ENCODE measurements at places on chromosomes 1 and 21. TPM values are rescaled to one million over a fixed set of nuclear protein-coding genes. Genes with fewer than 3 reads are reported as not detected.

GRCh38 chr1:17690906-17691634 is 64.1 kb upstream of the ACTL8 start:
- no peak for DNase-seq
- H3K36me3 ChIP-seq = no peaks in the 10 kb centered on the region
- H3K4me1 ChIP-seq = no peaks in the 10 kb centered on the region
- H3K4me3 ChIP-seq = no peak overlapping the region

DNA sequence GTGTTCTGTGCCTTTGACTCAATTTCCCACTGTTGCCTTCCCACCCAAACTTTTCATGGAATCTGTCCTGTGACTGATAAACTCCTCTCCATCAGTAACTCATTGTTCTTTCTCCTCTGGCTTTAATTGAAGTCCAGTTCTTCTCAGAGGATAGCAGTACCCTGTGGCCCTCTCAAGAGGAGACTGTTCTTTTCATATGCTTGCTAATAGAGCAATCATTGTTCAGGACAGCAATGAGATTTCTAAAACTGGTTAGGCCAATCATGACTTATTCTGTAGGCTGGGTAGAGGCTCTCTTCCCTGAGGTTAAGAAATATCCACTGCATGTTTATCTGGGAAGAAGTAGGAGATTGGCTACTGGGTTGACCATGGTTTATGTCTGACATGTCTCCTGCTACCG is 98.8 kb downstream of the CHD1L start:
- H3K36me3 ChIP-seq = no peaks in the 10 kb centered on the region
- no peak overlapping the region for H3K4me3 ChIP-seq
- H3K27me3 ChIP-seq = peaks cover 33% of the 10 kb centered on the region

Gene LCE2C
- not detected for total RNA-seq

- peaks cover 24% of the 10 kb centered on the region for H3K4me1 ChIP-seq
- H3K27ac ChIP-seq = no peak overlapping the region
- no peaks in the 10 kb centered on the region for H3K27me3 ChIP-seq
- H3K4me3 ChIP-seq = no peak overlapping the region
- peaks cover 10% of the 10 kb centered on the region for H3K36me3 ChIP-seq
These were observed 137.8 kb upstream of the COA6 start for GRCh38 chr1:234235434-234235881.

Gene ATP6V1G3
- total RNA-seq = not detected

DNA sequence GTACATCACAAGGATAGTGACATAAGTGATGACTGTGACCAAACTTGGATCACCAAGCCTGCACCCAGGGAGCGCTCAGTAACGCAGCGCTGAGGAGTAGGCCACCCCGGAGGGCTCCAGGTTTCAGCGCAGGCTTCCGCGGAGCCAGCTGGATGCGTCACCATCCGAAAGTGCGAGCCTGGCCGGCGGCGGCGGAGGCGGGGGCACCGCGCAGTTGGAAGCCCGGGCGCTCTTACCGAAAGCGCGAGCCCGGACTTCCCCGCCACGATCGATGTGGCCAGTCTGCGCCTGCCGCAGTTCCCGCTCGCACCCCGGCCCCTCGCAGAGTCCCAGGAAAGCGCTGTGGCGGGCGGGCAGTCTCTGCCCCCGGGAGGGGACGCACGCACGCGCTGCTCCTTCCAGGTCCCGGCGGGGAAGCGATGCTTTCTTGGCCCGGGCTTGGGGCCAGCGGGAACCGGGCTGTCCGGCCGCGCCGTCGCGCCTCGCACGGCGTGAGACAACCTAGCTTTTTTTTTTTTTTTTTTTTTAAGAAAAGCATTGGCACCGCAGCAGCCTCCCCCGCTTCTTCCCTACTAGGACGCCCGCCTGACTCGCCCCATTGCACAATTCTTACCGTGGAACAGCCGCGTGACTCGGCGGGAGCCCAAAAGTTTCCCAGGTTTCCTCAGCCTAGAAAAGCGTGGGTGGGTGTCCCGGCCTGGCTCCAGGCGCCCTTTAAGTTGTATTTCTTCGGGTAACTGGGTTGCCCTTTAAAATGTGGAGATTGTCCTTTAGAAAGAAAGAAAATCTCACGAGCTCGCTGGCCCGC is 36.4 kb upstream of the JAK1 start:
- H3K36me3 ChIP-seq = peaks cover 8% of the 10 kb centered on the region
- peak overlapping the region; percentile 66 for H3K4me3 ChIP-seq
- DNase-seq = peak; percentile 56
- peaks cover 28% of the 10 kb centered on the region for H3K27me3 ChIP-seq
- peaks cover 33% of the 10 kb centered on the region for H3K4me1 ChIP-seq
- H3K27ac ChIP-seq = peak overlapping the region; percentile 52

Gene CCDC30
- 2.2 TPM for total RNA-seq

Gene KCNJ15
- total RNA-seq = not detected

GRCh38 chr1:79875187-79875586 is 868.7 kb upstream of the ADGRL4 start:
- no peak overlapping the region for H3K27ac ChIP-seq
- no peaks in the 10 kb centered on the region for H3K4me1 ChIP-seq
- no peaks in the 10 kb centered on the region for H3K36me3 ChIP-seq

DNA sequence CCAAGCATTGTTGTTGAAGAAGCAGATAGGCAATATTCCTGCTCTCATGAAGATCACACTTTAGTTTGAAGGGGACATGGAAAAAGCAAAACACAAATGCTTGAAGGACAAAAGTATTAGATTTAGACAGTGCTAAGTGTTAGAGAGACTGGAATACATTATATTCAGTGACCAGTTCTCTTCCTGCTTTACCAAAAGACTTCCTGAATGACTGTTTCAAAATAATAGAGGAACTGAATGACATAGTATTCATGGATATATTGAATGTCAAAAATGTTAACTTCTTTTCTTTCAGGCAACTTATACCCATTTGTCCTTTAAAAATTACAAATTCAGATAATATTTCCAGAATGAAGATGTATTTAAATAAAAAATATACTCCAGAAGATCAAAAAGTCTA is 178.0 kb upstream of the IVNS1ABP start:
- H3K36me3 ChIP-seq = no peaks in the 10 kb centered on the region
- no peaks in the 10 kb centered on the region for H3K27me3 ChIP-seq
- no peak for DNase-seq

DNA sequence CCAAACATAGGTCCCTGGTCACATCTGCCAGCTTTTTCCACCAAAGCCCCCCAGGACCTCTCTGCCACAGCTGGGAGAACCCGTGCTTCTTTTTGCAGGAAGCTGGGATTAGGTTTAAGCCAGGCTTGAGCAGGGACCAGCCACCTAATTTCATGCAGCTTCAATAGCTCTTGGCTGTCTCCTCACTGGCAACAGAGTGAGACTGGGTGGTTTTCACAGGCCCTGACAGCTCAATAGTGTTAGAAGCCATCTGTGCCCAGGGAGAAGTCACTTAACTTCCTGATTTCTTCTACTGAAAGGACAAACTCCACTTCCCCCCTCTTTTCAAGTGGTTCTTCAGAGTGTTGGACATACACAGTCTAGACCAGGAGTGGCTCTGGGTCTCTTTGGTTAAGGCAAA is 20.4 kb upstream of the SRSF4 start:
- H3K27ac ChIP-seq = no peak overlapping the region
- peaks cover 15% of the 10 kb centered on the region for H3K4me1 ChIP-seq

Gene PM20D1
- total RNA-seq = 1.0 TPM

Gene PCBP3
- 4.8 TPM for total RNA-seq

DNA sequence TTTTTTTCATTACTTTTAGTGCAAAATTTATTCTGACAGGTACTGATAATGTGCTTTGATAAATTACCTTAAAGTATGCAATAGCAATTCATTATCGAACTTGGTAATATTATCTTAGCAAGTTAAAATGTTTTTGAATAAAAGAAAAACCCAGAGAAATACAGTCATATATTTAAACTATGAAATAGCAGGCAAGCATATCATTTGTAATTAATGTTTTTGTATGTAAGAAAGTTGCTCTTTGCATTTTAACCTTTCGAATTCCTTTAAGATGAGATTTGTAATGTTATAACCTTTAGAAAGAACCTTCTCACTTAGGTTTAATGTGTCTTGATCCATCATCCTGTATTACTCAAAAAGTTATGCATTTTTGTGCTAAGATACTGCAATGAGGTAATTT is 585.6 kb downstream of the PTBP2 start:
- H3K27me3 ChIP-seq = no peaks in the 10 kb centered on the region
- H3K27ac ChIP-seq = no peak overlapping the region
- H3K36me3 ChIP-seq = peaks cover 11% of the 10 kb centered on the region
- no peaks in the 10 kb centered on the region for H3K4me1 ChIP-seq

- peaks cover 47% of the 10 kb centered on the region for H3K4me1 ChIP-seq
- DNase-seq = no peak
- H3K27ac ChIP-seq = no peak overlapping the region
- peaks cover 5% of the 10 kb centered on the region for H3K27me3 ChIP-seq
- H3K36me3 ChIP-seq = peaks cover 3% of the 10 kb centered on the region
These were observed 3.3 kb downstream of the MAPKAPK2 start for GRCh38 chr1:206687915-206688442.

GRCh38 chr1:205370780-205371179 is 14.1 kb upstream of the KLHDC8A start:
- H3K36me3 ChIP-seq = no peaks in the 10 kb centered on the region
- H3K27me3 ChIP-seq = peaks cover 31% of the 10 kb centered on the region
- DNase-seq = no peak
- peaks cover 11% of the 10 kb centered on the region for H3K4me1 ChIP-seq

GRCh38 chr1:77539519-77540142 is 142.8 kb downstream of the ZZZ3 start:
- no peaks in the 10 kb centered on the region for H3K27me3 ChIP-seq
- H3K36me3 ChIP-seq = no peaks in the 10 kb centered on the region
- no peak overlapping the region for H3K27ac ChIP-seq
- no peak for DNase-seq
- H3K4me3 ChIP-seq = no peak overlapping the region

DNA sequence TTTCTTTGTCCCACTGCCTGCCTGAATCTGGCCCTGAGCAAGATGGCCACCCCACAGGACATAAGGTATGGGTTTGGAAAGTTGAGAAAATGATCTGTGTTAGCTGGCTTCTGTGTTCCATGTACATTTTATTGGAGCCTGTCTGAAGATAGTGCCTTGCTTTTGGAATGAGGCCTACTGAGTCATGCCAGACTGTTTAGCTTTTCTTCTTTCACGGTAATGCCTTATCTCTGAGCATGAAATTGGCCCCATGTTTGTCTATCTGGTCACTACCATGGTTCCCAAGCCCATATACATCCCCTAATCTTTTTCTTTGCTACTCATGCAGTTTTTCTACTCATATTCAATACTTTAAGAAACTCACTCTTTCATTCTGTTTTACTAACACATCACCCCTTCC is 85.1 kb upstream of the LMO4 start:
- H3K27ac ChIP-seq = no peak overlapping the region
- no peak for DNase-seq
- no peaks in the 10 kb centered on the region for H3K36me3 ChIP-seq
- H3K4me1 ChIP-seq = no peaks in the 10 kb centered on the region
- no peaks in the 10 kb centered on the region for H3K27me3 ChIP-seq

Gene RHCE
- total RNA-seq = 0.17 TPM

Gene USH2A
- not detected for total RNA-seq

Gene DNAJC8
- 128 TPM for total RNA-seq

Gene TSSK3
- 2.2 TPM for total RNA-seq

- no peak overlapping the region for H3K27ac ChIP-seq
- H3K36me3 ChIP-seq = no peaks in the 10 kb centered on the region
- H3K4me1 ChIP-seq = peaks cover 14% of the 10 kb centered on the region
- no peak for DNase-seq
- H3K27me3 ChIP-seq = peaks cover 2% of the 10 kb centered on the region
- H3K4me3 ChIP-seq = no peak overlapping the region
These were observed 7.1 kb upstream of the PLEKHM2 start for GRCh38 chr1:15676688-15677661.

GRCh38 chr1:47616906-47617305 is 179.1 kb downstream of the FOXD2 start:
- no peak overlapping the region for H3K4me3 ChIP-seq
- H3K4me1 ChIP-seq = no peaks in the 10 kb centered on the region
- H3K27me3 ChIP-seq = peaks cover 4% of the 10 kb centered on the region
- no peaks in the 10 kb centered on the region for H3K36me3 ChIP-seq
- no peak for DNase-seq
- no peak overlapping the region for H3K27ac ChIP-seq

- no peaks in the 10 kb centered on the region for H3K4me1 ChIP-seq
- no peak overlapping the region for H3K27ac ChIP-seq
- H3K4me3 ChIP-seq = no peak overlapping the region
- H3K27me3 ChIP-seq = no peaks in the 10 kb centered on the region
- DNase-seq = no peak
These were observed 686.0 kb upstream of the ADGRL4 start for GRCh38 chr1:79692519-79692918.

Gene AXDND1
- 0.40 TPM for total RNA-seq

Gene NAXE
- total RNA-seq = 52.9 TPM

DNA sequence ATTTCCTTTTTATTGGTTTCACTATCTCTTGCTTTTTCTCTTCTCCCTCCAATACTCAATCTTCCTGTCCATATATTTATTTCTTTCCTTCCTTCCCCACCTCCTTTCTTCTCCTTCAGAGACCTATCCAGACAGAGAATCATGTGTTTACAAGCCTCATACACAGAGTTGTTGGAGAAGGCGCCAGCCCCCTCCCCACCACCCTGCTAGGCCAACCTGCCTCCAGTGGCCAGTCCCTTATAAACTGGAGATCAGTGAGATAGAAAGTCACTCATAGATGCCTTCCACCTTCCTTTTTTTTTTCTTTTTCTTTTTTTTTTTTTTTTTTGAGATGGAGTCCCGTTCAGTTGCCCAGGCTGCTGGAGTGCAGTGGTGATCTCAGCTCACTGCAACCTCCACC is 53.3 kb downstream of the CD247 start:
- H3K27ac ChIP-seq = peak overlapping the region; percentile 82
- no peak for DNase-seq
- H3K4me1 ChIP-seq = peaks cover 70% of the 10 kb centered on the region
- H3K36me3 ChIP-seq = peaks cover 62% of the 10 kb centered on the region
- peak overlapping the region; percentile 43 for H3K4me3 ChIP-seq
- no peaks in the 10 kb centered on the region for H3K27me3 ChIP-seq

Gene FCN3
- total RNA-seq = not detected

GRCh38 chr21:17818186-17819113 is 706 bp downstream of the C21orf91 start:
- peaks cover 36% of the 10 kb centered on the region for H3K36me3 ChIP-seq
- H3K4me1 ChIP-seq = peaks cover 48% of the 10 kb centered on the region
- H3K27me3 ChIP-seq = no peaks in the 10 kb centered on the region
- H3K4me3 ChIP-seq = peak overlapping the region; percentile 91
- H3K27ac ChIP-seq = peak overlapping the region; percentile 95
- peak; percentile 64 for DNase-seq

Gene PDZK1IP1
- total RNA-seq = not detected

DNA sequence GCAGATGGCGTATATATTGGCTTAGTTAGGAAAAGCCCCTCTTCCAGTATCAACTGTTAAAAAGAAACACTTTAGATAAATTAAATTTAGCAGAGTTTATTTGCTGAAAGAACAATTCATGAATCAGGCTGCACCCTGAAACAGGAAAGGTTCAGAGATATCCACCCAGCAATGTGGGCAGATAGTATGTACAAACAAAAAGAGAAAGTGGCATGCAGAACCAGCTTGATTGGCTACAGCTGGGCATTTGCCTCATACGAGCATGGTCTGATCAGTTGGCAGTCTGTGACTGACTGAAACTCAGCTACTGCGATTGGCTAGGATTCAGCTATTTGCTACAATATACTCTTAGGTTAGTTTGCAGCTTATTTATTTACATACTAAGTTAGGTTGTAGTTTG is 98.2 kb downstream of the ZC3H11B start:
- no peaks in the 10 kb centered on the region for H3K27me3 ChIP-seq
- H3K4me3 ChIP-seq = no peak overlapping the region
- no peak overlapping the region for H3K27ac ChIP-seq
- no peak for DNase-seq
